ENCODE measurements at places on chromosomes 11 and 22. TPM values are rescaled to one million over a fixed set of nuclear protein-coding genes. Genes with fewer than 3 reads are reported as not detected.

Gene OR52I1
- not detected for total RNA-seq

DNA sequence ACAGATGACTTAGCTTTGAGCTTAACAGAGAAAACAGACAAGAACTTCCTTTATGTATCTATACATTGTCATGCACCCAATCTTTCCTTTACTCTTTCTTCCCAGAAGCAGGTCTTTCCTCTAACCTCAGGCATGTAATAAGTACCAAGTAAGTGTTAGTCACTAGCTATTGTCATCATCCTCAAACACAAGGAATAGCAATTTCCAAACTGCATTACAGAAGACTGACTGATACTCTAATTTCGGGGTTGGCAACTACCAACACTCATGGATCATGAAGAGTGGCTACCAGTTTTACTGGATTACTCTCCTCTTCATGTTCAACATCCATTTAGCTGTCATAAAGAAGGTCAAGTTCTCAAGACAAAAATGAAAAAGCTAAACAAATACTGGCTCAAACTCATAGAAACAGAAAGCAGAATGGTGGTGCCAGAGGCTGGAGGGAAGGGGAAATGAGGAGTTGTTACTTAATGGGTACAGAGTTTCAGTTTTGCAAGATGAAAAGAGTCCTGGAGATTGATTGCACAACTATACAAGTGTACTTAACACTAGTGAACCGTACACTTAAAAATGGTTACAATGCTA lies 111.6 kb downstream of the SIK3 start:
- peaks cover 27% of the 10 kb centered on the region for H3K4me1 ChIP-seq
- peak; percentile 64 for DNase-seq
- peak overlapping the region; percentile 66 for H3K27ac ChIP-seq
- H3K4me3 ChIP-seq = peak overlapping the region; percentile 63
- H3K36me3 ChIP-seq = no peaks in the 10 kb centered on the region
- H3K27me3 ChIP-seq = no peaks in the 10 kb centered on the region

DNA sequence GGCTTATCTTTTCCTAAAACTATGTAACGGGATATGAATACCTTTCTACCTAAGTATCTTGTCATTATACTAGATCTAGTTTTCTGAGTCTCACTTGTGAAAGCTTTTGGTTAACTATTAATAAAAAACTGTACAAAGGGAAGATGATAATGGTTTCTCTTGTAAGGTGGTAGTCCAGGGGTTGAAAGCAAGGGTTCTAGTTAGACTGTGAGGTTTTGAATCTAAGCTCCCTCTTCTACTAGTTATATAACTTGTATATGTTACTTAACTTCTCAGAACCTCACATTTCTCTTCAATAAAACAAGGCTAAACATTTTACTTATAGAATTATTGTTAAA lies 54.3 kb downstream of the ARHGEF12 start:
- no peak overlapping the region for H3K4me3 ChIP-seq
- H3K4me1 ChIP-seq = no peaks in the 10 kb centered on the region
- DNase-seq = no peak
- no peak overlapping the region for H3K27ac ChIP-seq
- no peaks in the 10 kb centered on the region for H3K27me3 ChIP-seq
- H3K36me3 ChIP-seq = no peaks in the 10 kb centered on the region

DNA sequence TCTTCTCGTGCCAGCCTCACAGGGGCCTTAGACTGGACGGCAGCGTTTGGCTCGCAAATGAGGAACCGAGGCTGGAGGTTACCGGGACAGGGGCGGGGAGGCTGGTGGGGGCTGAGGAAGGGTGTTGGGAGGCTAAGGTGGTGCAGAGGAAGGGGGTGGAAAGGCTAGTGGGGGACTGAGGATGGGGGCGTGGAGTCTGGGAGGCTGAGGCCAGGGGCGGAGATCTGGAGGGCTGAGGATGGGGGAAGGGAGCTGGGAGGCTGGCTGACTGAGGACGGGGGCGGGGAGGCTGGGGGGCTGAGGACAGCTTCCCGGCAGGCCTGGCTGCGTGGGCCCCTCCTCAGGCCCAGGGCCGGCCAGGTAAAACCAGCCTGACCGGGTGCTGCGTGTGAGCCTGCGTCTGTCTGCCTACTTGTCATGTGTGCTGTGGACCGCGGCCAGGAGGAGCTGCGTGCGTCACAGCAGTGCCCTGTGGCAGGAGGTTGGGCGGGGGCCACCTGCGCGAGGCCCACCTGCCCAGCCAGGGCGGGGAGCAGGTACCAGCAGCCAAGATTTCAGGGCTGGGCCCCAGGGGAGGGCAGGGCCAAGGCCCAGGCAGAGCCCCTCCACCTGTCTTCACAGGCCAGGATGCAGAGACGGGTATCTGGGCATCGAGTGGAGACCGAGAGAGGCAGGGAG lies 9.4 kb upstream of the PIM3 start:
- H3K4me1 ChIP-seq = no peaks in the 10 kb centered on the region
- DNase-seq = no peak
- H3K4me3 ChIP-seq = no peak overlapping the region
- no peaks in the 10 kb centered on the region for H3K36me3 ChIP-seq
- no peak overlapping the region for H3K27ac ChIP-seq
- no peaks in the 10 kb centered on the region for H3K27me3 ChIP-seq

DNA sequence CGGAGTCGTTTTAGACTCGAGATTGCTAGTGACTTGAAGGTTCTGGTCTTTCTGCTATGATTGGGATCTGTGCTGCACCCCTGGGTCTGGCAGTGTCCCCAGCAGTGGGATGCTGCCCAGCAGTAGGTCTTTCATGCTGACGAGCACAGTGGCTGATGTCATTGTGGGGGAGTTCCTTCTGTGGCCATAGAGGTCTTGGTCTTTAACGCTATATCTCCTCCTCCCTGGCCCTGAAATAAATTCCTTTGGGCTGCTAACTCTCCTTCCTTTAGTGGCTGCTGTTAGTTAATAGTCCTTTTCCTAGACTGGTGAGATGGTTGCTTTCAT lies 136.3 kb downstream of the TEAD1 start:
- H3K27me3 ChIP-seq = no peaks in the 10 kb centered on the region
- no peak for DNase-seq
- H3K36me3 ChIP-seq = no peaks in the 10 kb centered on the region
- no peak overlapping the region for H3K27ac ChIP-seq
- no peaks in the 10 kb centered on the region for H3K4me1 ChIP-seq

Gene CD248
- 0.13 TPM for total RNA-seq

GRCh38 chr11:63554877-63555223 lies 8.3 kb downstream of the PLAAT2 start:
- H3K36me3 ChIP-seq = no peaks in the 10 kb centered on the region
- peaks cover 23% of the 10 kb centered on the region for H3K4me1 ChIP-seq
- H3K4me3 ChIP-seq = no peak overlapping the region
